ENCODE measurements at places on chromosomes 4 and X.

DNA sequence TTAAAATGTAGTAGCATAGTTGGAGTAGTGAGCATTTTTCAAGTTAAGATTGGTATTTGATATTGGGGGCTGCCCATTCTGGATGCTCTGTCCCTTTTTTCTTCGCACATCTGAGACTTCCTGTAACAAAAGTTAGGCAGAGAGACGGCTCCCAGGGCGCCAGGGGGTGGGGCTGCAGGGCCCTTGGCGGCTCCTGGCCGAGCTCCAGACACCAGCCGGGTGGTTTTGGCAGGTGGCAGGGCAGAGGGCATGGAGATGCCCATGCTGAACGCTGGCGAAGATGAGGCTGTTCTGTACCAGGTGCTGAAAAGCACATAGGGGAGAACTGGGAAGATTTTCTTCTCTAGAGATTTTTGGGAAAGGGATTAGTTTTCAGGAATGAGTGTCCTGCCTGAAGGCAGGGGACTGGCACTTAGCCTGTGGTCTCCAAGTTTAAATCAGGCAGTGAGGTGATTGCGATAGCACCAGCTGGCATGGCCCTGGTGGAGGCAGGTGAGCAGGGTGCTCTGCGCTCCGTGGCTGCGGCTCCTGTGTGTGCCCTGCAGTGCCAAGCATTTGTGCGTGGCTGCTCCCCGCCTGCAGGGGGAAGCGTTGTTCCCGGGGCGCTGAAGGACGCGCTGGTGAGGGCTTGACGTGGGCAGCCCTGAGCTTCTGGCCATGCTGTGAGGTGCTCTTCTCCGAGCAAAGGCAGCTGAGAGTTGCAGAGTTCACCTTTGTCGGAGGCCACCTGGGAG, 23.6 kb upstream of the HGFAC start:
- no peak for DNase-seq

- no peak for DNase-seq
Observed at GRCh38 chr4:154610582-154610981, 1.9 kb downstream of the FGG start.

GRCh38 chr4:24003926-24004325, 114.1 kb upstream of the PPARGC1A start:
- DNase-seq, result no peak

GRCh38 chr4:114599231-114599902, 760 bp downstream of the UGT8 start:
- DNase-seq, result no peak

GRCh38 chr4:82810176-82810575, 11.6 kb upstream of the SCD5 start:
- DNase-seq, result no peak

DNA sequence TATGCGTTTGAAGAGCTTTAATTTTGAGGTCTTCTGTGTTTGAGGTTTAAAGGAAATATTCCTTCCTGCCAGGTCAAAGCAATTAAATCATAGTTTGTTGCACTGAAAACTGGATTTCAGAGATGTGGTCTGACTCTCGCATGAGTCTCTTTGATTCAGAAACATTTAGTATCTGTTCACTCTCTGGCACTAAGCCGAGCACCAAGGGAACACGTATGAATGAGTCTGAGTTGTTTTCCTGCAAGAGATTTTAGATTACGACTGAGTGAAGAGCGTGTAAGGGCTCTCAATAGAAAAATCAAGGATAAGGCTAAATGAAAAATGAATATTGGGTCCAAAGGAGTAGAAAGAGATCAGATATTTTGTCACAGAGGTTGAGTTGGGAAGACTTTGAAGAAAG, 875.4 kb upstream of the PRKX start:
- no peak for DNase-seq

DNA sequence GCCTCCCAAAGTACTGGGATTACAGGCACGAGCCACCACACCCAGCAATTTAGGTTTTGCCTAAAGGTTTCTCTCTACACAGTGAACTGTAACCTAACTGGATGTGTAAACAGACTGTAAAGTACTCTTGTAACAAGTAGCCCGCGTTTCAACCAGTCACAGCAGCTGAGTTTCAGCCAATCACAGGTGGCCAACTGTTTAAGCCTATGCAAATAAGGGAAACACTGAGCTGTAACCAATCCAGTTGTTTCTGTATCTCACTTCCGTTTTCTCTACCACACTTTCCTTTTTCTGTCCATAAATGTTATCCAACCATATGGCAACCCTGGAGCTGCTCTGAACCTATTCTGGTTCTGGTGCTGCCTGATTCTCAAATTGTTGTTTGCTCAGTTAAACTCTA, 59.9 kb downstream of the DIPK2B start:
- no peak for DNase-seq

- no peak for DNase-seq
Observed at GRCh38 chr4:151287409-151287808, 10.4 kb downstream of the PRSS48 start.

- DNase-seq, result no peak
Observed at GRCh38 chrX:3374108-3374800, 27.8 kb upstream of the MXRA5 start.

DNA sequence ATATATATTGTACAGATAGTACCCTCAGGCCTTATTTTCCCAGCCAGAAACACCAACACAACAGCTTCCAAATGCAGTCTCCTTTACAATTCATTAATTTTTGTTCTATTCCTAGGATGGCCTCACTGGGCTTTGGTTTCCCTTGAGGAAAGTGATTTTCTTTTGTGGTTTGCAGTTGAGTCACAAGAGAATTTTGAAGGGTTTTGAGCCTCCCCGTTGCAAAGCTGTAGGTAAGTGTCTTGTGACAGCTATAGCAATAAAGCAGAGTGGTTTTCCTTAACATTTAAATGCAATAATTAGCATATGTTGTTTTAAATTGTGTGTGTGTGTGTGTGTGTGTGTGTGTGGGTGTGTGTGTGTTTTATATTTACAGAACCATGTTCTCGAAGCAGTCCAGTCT, 54.1 kb upstream of the WDR17 start:
- no peak for DNase-seq

DNA sequence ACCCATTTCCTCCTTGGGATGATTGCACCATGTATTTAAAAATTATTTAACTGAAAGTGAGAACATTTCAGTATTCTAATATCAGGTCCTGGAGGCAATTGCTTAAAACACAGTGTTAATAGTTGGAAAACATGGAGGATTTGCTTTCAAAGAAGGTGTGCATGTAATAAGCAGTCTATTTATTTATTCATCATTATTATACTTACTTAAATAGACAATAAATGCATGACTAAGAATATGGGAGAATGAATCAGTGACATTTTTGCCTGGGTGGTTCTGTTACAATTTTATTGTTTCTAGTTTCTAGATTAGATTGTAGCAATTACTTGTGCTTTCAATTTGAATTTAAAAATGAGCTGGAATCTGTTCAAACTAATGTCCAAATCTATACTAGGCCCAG, 145.5 kb downstream of the AREG start:
- DNase-seq, result no peak

- no peak for DNase-seq
Observed at GRCh38 chr4:36841583-36842326, 402.8 kb upstream of the NWD2 start.

DNA sequence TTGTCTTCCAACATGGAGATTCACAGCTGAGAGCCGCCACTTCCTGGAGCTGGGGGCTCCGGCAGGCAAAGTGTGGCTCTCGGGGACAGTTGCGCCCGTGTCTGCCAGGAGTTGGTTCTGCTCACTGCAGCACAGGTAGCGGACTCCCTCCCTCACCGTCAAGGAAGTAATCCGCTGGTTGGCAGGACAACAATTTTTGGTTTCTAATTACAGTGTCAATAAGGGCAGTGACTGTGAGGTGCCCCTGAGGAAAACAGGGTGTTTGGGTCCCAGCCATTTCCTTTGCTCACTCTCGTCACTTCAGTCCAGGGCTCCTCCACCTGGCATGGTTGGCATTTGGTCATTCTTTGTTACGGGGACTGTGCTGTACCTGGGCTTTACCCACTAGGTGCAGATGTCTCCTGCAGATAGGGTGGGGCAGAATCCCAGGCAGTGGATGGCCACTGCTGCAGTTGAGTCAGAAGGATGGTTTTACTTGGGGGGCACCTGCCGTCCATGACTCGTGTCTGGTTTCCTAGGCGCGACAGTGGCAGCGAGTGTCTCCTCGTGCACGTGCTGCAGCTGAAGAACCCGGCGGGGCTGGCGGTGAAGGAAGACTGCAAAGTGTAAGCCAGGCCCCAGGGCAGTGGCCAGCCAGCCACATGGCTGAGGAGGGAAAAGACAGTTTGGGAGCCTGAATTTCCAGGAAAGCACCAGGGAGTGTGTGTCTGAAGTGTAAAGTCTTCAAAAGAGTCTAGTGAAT, 32.1 kb upstream of the CLCN4 start:
- no peak for DNase-seq

GRCh38 chr4:139144911-139145551, 32.0 kb downstream of the ELF2 start:
- no peak for DNase-seq

- DNase-seq, result no peak
Observed at GRCh38 chr4:21709031-21709430, 239.5 kb downstream of the KCNIP4 start.

- DNase-seq, result no peak
Observed at GRCh38 chrX:37883196-37883595, 35.8 kb upstream of the DYNLT3 start.

- DNase-seq, result no peak
Observed at GRCh38 chrX:101682723-101683122, 23.1 kb upstream of the ARMCX2 start.

GRCh38 chrX:136353526-136354093, 52.8 kb downstream of the ADGRG4 start:
- DNase-seq, result no peak

DNA sequence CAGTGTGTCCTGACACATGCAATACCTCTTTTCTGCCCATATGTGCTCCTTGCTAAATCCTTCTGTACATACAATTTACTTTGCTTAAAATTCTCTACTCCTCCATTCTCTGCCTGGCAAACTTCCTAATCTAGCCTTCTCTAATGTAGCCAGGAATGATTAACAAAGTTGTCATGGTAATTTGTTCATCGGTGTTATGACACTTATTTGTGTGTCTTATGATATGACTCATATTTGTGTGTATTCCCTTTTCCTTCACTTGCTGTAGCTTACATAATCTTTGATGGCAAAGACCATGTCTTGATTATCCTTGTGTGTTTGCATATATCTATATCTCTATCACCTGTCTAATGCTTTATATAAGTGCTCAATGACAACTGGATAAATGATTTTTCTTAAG, 133.3 kb downstream of the COL25A1 start:
- no peak for DNase-seq

DNA sequence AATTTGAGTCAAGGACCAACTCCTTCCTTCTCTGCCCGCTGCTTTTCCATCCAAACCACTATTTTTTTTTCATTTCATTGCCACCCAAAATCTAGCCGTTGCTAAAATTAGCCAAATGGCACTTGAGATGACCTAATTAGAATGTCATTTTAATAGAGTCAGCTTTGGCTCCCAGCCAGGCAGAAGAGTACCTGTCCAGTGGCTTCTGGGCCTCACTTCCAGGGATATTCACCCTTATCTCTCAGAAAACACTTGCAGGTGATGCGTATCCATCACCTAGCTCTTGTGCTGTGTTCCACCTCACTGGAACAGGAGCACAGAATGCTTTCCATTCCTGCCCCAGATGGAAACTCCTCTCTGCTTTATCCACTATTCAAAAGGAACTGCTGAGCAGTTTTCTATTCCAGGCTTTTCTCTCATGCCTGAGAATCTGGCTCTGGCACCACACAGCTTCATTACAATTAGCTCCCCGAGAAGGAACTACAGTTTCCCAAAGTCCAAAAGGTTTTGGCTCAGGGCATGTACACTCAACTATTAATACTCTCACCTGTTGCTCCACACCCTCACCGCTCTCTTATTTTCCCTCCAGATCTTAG, 18.5 kb downstream of the MAGEA9B start:
- no peak for DNase-seq

DNA sequence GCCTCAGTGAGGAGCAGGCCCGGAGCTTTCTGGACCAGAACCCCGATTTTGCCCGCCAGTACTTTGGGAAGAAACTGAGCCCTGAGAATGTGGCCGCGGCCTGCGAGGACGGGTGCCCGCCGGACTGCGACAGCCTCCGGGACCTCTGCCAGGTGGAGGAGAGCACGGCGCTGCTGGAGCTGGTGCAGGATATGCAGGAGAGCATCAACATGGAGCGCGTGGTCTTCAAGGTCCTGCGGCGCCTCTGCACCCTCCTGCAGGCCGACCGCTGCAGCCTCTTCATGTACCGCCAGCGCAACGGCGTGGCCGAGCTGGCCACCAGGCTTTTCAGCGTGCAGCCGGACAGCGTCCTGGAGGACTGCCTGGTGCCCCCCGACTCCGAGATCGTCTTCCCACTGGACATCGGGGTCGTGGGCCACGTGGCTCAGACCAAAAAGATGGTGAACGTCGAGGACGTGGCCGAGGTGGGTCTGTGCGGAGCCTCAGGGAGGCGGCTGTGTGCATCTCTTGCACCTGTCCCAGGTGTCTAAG, 323 bp downstream of the PDE6B start:
- no peak for DNase-seq

GRCh38 chrX:63758011-63758410, 27.0 kb downstream of the ARHGEF9 start:
- DNase-seq, result no peak

- peak; percentile 48 for DNase-seq
Observed at GRCh38 chr4:4416981-4417380, 30.1 kb downstream of the NSG1 start.

DNA sequence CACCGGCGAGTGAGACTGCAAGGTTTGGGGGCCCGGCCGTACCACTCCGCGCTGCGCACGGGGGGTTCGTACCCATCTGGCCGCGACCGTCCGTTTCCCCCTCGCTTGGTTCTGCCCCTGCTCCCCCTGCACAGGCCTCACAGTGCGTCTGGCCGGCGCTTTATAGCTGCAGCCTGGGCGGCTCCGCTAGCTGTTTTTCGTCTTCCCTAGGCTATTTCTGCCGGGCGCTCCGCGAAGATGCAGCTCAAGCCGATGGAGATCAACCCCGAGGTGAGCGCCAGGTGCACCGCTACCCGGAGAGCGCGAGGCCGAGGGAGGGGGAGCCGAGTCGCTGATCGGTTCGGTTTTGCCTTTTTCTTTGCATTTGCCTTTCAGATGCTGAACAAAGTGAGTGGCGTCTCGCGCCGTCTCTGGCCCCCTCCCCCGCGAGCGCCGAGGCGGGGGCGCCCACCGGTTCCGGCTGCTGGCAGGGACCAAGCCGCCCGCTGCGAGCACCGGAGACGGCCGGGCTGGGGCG, at the start of gene UCHL1:
UCHL1 (plus strand) TSS at position 189 of the 517 bp plus-strand sequence; CDS start at position 238, 49 bp downstream.
- peak; percentile 65 for DNase-seq

DNA sequence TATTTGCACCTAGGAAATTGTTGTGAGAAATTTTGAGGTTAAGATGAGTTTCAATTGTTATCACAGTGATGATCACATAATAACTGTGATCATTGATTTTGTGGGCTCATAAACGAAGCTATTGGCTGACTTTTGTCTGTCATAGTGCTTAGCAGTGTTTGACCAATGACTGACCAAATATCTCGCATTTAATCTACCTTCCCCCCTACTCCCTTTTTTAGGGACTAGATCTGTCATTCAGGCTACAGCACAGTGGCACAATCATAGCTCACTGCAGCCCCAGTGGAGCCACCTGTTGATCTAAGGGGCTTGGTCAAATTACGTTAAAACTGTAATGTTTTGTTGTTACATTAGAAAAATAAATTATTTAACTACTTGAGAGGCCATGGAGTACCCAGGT, 1.5 kb downstream of the FUNDC2 start:
- no peak for DNase-seq
